Nasal cavity respiratory epithelium epithelial cell of viscerocranial mucosa (primary cell): ENCODE measurements at places on chromosomes 3 and 15. TPM values are rescaled to one million over a fixed set of nuclear protein-coding genes. Genes with fewer than 3 reads are reported as not detected.

The PTH1R gene
- not detected in 2 replicates for total RNA-seq

The TLR9 gene
- 0.07 TPM in 1 of 2 replicates, not detected in the other for total RNA-seq

The ZNF501 gene
- 7.9 and 8.2 TPM in 2 replicates for total RNA-seq

The BCHE gene
- total RNA-seq: under 0.01 and 1.6 TPM in 2 replicates

The CD276 gene
- 16.4 and 71.6 TPM in 2 replicates for total RNA-seq

The BFSP2 gene
- total RNA-seq: not detected in 2 replicates

The SSUH2 gene
- total RNA-seq: 0.14 and 0.34 TPM in 2 replicates

The MSL2 gene
- total RNA-seq: 12.0 and 19.6 TPM in 2 replicates

The CCR5 gene
- total RNA-seq: not detected in 2 replicates

The ZBTB47 gene
- 8.2 and 20.6 TPM in 2 replicates for total RNA-seq

The GRM7 gene
- not detected in 2 replicates for total RNA-seq

The AADACL2 gene
- not detected in 2 replicates for total RNA-seq

The DISP2 gene
- under 0.01 and 0.21 TPM in 2 replicates for total RNA-seq

The SYNPR gene
- total RNA-seq: not detected in 2 replicates
